Thoracic aorta endothelial cell (primary cell): ENCODE measurements at places on chromosomes 11 and 22. TPM values are rescaled to one million over a fixed set of nuclear protein-coding genes. Genes with fewer than 3 reads are reported as not detected.

The BACE1 gene
- total RNA-seq: 14.2 and 17.5 TPM in 2 replicates

The APOL3 gene
- 19.9 and 35.8 TPM in 2 replicates for total RNA-seq

The POU2F3 gene
- not detected in 2 replicates for total RNA-seq

The CSRP3 gene
- not detected in 2 replicates for total RNA-seq

The TPBGL gene
- total RNA-seq: 0.07 TPM in 1 of 2 replicates, not detected in the other

The USP2 gene
- 0.13 and 0.43 TPM in 2 replicates for total RNA-seq

The ABCG4 gene
- 0.13 and 0.57 TPM in 2 replicates for total RNA-seq

The ACR gene
- 0.80 and 0.93 TPM in 2 replicates for total RNA-seq

The OR8D4 gene
- total RNA-seq: under 0.01 TPM in 1 of 2 replicates, not detected in the other

The DTX4 gene
- total RNA-seq: 0.14 and 0.53 TPM in 2 replicates

The CRYBB1 gene
- total RNA-seq: not detected in 2 replicates

The OR10S1 gene
- total RNA-seq: not detected in 2 replicates

The RAB3IL1 gene
- 1.0 and 1.6 TPM in 2 replicates for total RNA-seq

The NXPE4 gene
- not detected in 2 replicates for total RNA-seq
